ENCODE measurements at places on chromosomes 16 and 17. TPM values are rescaled to one million over a fixed set of nuclear protein-coding genes. Genes with fewer than 3 reads are reported as not detected.

- no peak for DNase-seq
- H3K27me3 ChIP-seq: no peaks in the 10 kb centered on the region
- peaks cover 5% of the 10 kb centered on the region for H3K36me3 ChIP-seq
- H3K4me3 ChIP-seq: peak overlapping the region; percentile 86
These were observed 30.3 kb downstream of the CPSF4L start for GRCh38 chr17:73231395-73231794.

DNA sequence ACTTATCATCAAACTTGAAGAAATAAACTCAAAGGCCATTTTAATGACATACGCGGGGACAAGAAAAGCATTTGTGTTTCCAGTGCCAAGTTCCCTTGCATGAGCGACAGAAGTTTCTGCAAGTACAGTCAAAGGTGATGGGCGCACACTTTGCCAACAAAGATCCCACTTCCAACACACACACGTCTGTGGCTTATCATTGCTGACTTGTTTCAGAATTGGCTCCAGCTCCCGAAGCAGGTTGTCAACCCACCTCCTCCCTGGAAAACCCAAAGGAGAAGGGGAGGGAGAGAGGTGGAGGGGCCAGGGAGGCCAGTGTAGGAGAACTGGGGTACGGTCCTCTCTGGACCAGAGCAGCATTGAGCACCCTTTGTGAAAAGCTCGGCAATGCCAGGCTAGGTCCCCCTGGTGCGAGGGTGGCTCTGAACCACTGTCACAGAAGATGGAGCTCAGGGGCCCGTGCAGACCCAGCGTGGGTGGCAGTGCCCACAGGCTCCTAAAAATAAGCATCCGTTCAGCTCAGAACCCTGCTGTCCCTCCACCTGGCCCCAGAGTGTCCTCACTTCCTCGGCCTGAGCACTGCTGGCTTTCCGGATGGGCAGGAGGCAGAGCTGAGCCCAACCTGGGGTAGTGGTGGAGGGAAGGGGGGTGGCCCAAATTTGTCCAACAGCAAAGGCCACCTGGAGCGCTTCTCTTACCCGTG lies 33.2 kb downstream of the RBFOX3 start:
- no peaks in the 10 kb centered on the region for H3K4me1 ChIP-seq
- H3K27me3 ChIP-seq: no peaks in the 10 kb centered on the region
- H3K4me3 ChIP-seq: no peak overlapping the region
- DNase-seq: no peak

- no peak overlapping the region for H3K4me3 ChIP-seq
- H3K27ac ChIP-seq: peak overlapping the region; percentile 91
- no peaks in the 10 kb centered on the region for H3K36me3 ChIP-seq
- no peaks in the 10 kb centered on the region for H3K27me3 ChIP-seq
- no peak for DNase-seq
These were observed 4.4 kb upstream of the VAC14 start for GRCh38 chr16:70805380-70805779.

DNA sequence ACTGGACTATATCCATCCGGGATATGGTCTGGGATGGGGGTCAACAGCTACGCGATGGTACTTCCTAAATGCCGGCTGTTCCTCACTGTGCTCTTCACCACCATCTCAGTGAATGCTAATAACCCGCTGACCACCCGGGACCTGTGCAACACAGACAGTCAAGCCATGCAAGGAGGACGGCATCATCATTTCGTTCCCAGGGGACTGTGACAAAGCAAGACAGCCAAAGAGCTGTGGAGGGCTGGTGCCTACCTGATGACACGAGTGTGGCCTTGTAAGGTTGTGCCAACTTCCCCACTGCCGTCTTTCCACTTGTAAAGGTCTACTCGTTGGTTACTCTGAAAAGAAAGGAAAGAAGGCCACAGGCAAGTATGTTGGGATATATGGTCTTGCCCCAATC lies 33.7 kb downstream of the WDR59 start:
- no peaks in the 10 kb centered on the region for H3K27me3 ChIP-seq
- no peaks in the 10 kb centered on the region for H3K4me1 ChIP-seq
- H3K4me3 ChIP-seq: no peak overlapping the region
- no peak overlapping the region for H3K27ac ChIP-seq

- DNase-seq: no peak
- no peak overlapping the region for H3K4me3 ChIP-seq
- no peak overlapping the region for H3K27ac ChIP-seq
- H3K4me1 ChIP-seq: peaks cover 11% of the 10 kb centered on the region
These were observed 6.0 kb upstream of the GFAP start for GRCh38 chr17:44921122-44921882.

DNA sequence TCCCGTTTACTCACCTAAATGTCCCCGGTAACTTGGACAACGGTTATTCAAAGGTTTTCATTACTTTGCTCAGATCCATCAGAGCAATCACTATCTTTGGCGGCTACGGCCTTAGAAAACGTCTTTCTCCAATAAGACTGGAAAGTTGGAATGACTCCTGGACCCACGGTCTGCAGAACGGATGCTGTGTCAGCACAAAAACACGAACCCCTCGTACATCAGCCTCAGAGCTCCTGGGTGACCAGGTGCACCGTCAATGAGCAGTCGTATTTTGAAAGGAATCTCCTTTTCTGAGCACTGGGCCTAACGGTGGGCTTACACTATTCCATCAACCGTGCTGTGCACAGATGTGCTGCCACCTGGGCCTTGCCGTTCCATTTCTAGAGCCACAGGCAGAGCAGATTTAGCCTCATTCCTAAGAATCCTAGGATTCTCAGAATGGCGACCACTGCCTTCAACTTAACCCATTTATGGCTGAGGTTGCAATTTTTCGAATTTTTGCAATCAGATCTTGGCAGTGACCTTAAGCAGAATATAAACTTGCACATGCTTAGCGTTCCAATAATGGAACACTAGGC lies 110.8 kb upstream of the ZNF750 start:
- DNase-seq: no peak
- H3K4me3 ChIP-seq: no peak overlapping the region
- H3K27ac ChIP-seq: no peak overlapping the region
- H3K27me3 ChIP-seq: no peaks in the 10 kb centered on the region
- no peaks in the 10 kb centered on the region for H3K36me3 ChIP-seq
- H3K4me1 ChIP-seq: no peaks in the 10 kb centered on the region

GRCh38 chr17:59416184-59416583 lies 84.7 kb downstream of the YPEL2 start:
- no peak overlapping the region for H3K27ac ChIP-seq
- H3K36me3 ChIP-seq: no peaks in the 10 kb centered on the region
- DNase-seq: no peak
- no peak overlapping the region for H3K4me3 ChIP-seq
- no peaks in the 10 kb centered on the region for H3K27me3 ChIP-seq

DNA sequence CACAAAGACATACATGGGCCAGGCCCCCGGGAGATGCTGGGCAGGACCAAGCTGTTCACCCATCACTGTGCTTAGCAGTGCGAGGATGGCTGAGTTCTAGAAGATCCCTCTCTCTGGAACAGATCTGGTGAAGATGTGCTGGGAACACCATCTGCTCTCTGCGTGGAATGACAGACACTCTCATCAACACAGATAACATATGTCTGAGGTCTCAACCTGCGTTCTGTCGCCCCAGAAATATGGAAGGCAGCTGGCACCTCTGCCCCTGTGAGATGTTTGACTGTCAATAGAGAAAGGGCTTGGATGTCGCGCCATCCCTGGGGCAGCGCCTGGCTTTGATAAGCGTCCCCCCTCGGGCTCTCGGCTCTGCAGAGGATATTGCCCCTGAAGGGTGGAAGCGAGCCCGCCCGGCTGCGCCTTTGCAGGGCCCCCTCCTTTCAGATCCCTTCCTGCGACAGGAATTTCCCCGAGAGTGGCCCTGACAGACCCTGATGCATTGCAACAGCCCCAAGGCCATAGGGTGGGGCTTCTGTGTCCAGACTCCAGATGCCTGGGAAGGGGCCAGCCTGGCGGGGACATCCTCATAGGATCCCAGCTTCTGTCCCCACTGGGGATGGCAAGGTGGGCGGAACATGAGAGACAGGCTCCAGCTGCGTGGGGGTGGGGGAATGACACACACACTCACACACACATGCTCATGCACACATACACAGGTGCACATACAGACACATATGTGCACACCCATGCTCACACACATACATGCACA lies 86.9 kb upstream of the ZNF469 start:
- H3K36me3 ChIP-seq: no peaks in the 10 kb centered on the region
- H3K4me1 ChIP-seq: peaks cover 23% of the 10 kb centered on the region
- H3K27ac ChIP-seq: no peak overlapping the region
- no peak overlapping the region for H3K4me3 ChIP-seq

GRCh38 chr16:68072038-68072695 lies 13.0 kb upstream of the NFATC3 start:
- no peaks in the 10 kb centered on the region for H3K27me3 ChIP-seq
- H3K4me3 ChIP-seq: no peak overlapping the region
- peaks cover 20% of the 10 kb centered on the region for H3K36me3 ChIP-seq
- no peaks in the 10 kb centered on the region for H3K4me1 ChIP-seq
- DNase-seq: no peak
- H3K27ac ChIP-seq: no peak overlapping the region

DNA sequence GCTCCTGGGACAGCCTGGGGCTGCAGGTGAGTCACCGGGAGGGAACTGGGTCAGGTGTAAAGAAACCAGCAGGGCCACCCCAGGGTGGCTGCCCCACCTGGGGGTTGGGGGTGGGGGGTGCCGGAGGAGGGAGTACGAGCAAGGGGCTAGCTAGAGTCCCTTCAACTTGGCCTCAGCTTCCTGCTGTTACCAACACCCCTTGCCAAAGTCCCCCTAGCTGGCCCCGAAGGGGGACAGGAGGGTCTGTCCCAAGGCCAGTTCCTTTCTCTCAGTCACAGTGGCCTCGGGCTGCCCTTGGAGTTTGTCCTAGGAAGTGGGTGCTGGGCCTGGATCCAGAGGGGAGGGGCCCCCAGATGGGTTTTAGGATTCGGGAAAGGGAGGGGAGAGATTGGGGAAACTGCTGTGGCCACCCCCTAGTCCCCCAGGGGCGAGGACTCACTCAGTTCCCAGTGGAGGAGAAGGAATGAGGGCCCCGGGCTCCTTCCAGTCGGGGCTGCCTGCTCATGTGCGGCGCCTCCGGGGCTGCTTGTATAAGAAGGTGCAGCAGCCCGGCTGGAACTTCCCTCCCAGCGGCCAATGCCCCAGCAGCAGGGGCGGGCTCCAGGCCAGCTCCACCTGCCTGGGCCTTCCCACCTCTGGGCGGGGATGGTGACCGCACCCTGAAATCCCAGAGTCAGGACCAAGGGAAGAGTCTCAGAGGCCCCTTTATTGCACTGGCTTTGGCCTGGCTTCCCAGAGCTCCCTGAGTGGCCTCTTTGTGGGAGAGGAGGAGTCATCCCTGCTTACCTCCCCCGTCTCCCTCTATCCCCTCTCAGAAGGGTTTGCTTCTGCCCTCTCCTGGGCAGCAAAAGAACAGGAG lies 7.3 kb downstream of the ARHGAP27 start:
- DNase-seq: peak; percentile 35
- no peaks in the 10 kb centered on the region for H3K36me3 ChIP-seq
- no peak overlapping the region for H3K4me3 ChIP-seq
- peaks cover 22% of the 10 kb centered on the region for H3K27me3 ChIP-seq
- no peak overlapping the region for H3K27ac ChIP-seq
- peaks cover 9% of the 10 kb centered on the region for H3K4me1 ChIP-seq

- DNase-seq: no peak
- no peak overlapping the region for H3K27ac ChIP-seq
- H3K4me1 ChIP-seq: peaks cover 7% of the 10 kb centered on the region
- H3K36me3 ChIP-seq: no peaks in the 10 kb centered on the region
- H3K27me3 ChIP-seq: no peaks in the 10 kb centered on the region
These were observed 4.7 kb upstream of the CDT1 start for GRCh38 chr16:88798772-88799455.

DNA sequence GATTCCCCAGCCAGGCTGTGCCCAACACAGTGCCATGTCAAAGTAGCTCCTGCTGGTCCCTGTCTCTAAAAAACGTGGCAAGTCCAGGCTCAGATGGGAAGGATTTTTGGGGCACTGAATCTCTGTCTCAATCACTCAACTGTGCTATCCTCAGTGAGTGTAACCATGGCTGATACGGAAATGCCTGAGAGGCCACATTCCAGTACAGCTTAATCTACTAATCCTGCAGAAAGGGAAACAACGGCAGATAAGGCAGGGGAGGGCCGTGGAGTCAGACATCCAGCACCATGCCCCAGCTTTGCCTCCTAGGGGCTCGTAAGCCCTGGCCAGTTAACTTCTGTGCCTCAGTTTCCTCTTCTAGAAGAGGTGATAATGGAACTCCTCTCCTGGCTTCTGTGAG lies 251.7 kb downstream of the CPPED1 start:
- no peak overlapping the region for H3K27ac ChIP-seq
- no peak for DNase-seq
- no peaks in the 10 kb centered on the region for H3K27me3 ChIP-seq
- no peak overlapping the region for H3K4me3 ChIP-seq
- no peaks in the 10 kb centered on the region for H3K36me3 ChIP-seq

DNA sequence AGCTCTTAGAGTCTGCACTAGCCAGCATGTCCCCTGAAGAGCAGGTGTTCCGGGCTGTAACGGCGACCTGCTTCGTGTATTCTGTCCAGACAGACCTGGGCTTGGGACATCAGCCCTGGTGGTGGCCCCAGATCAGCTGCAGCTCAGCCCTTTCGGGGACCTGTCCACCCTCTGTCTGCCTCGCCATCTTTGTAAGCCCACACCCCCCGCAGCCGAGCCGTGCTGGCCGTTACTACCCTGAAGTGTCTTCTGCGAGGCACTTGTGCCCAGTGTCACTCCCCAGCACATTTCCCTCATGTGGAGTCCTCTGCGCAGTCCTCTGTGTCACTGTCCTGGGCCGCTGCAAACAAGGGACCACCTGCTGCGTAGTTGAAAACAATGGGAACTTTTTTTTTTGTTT lies 10.4 kb downstream of the CARD14 start:
- DNase-seq: no peak
- H3K27ac ChIP-seq: no peak overlapping the region
- no peaks in the 10 kb centered on the region for H3K36me3 ChIP-seq

DNA sequence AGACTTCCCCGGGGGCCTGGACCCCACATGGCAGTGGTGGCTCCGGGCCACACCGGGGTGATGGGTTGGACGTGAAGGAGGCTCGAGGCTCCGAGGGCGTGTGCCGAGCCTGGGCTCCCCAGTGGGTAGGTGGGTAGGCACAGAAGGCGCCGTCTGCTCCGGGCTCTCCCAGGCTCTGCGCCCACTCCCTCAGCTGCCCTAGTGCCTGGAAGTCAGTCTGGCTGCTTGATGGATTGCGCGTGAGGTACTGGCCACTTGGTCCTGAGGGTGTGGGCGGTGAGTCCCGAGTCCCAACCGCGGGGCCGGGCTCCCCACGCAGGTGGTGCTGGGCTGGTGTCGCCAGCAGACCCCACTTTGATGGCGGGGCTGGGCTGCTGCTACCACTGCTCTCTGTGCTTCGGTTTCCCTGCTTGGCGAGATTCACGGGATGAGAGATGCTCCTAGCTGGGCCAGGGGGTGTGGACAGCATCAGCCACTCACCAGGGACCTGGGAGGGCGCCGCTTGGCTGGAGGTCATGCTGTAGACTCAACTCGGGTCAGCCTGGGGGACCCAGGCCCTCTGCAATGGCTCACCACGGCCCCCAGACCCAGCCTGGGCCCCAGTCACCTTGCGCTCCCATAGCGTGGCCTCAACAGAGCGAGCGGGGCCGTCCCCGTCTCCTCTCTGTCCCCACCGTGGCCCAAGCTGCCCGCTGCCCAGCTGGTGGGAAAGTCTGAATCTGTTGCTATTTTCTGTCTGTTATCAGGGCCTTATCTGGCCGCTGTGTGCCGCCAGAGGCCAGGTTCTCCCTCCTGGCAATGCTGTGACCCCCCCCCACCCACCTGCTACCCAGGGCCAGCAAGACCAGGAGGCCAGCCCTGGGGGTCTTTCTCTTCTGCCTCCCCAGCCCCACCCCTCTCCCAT lies 26.1 kb downstream of the ZFPM1 start:
- H3K27ac ChIP-seq: no peak overlapping the region
- DNase-seq: no peak
- H3K4me3 ChIP-seq: no peak overlapping the region

The ZG16 gene
- not detected for total RNA-seq

The KCNJ12 gene
- total RNA-seq: 1.2 TPM

The STX8 gene
- total RNA-seq: 54.4 TPM

The ATP5PD gene
- 238 TPM for total RNA-seq

The BCL6B gene
- total RNA-seq: not detected

The EFNB3 gene
- 7.6 TPM for total RNA-seq

The SHISA9 gene
- 73.0 TPM for total RNA-seq

The DNASE1L2 gene
- 1.2 TPM for total RNA-seq

All from astrocyte (in vitro differentiated cells and primary cell).